AG20443 (cell line): ENCODE measurements at places on chromosomes 16 and 17.
A peak's percentile ranks its signal among the peaks of the same experiment; 100 is the strongest.

DNA sequence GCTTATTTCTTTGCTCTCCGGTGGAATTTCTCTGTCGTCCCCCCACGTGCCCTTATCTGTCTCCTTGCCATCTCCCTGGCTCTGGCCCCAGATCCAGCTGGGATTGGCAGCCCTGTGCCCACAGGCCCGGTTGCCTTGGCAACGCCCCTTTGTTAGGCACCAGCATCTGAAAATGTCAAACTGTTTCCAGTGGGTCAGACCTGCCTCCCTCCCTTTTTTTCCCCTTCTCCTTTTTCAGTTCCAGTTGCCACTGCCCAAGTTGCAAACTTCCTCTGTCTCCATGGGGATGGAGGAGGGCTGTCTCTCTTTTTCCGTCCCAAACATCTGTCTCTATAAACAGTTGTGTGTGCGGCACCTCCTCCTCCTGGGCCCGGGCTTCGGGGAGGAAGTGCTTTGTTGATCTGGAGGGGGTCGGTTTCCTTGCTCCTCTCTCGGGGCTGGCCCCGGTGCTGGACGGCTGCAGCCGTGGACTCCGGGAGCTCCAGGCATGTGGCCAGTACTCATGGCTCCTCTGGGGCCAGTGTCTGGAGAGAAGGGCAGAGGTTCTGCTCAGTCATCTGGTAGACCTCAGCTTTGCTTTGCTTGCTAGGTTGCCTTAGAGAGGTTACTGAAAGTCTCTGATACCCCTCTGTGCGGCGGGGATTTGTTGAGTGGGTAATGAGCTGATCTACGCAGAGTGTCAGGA lies 35.3 kb downstream of the SOCS3 start:
- peak; percentile 78 for DNase-seq

- peak; percentile 35 for DNase-seq
Observed at GRCh38 chr17:51860954-51861561, 297.5 kb downstream of the CA10 start.

DNA sequence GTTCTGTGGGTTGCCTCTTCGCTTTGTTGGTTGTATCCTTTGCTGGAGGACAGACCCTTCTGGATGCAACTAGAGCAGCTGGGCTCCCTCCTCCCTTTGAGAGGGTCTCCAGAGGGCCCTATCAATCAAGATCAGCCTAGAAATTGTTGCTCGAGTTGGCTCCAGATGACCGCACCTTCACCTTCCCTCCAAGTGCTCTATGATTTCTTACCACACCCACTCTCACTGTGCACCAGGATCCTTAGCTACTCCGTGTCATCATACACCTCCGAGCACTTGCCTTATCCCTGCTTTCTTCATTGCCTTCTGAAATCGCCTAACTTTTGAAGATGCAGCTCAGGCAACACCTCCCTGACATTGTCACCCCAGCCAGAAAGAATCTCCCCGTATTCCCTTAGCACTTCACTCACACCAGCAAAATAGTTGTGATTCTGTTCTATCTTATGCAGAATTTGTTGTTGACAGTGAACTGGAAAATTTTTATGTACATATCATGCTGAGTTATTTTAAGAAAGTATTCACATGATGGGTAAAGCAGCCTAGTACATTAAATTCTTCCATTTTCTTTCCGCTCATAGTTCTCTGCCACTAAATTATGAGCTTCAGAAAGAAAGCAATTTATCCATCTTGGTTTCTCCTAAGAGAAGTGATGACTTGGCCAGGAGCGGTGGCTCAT lies 52.9 kb downstream of the ABAT start:
- DNase-seq, result no peak

- DNase-seq, result peak; percentile 35
Observed at GRCh38 chr17:67509390-67510287, 132.6 kb downstream of the PITPNC1 start.

DNA sequence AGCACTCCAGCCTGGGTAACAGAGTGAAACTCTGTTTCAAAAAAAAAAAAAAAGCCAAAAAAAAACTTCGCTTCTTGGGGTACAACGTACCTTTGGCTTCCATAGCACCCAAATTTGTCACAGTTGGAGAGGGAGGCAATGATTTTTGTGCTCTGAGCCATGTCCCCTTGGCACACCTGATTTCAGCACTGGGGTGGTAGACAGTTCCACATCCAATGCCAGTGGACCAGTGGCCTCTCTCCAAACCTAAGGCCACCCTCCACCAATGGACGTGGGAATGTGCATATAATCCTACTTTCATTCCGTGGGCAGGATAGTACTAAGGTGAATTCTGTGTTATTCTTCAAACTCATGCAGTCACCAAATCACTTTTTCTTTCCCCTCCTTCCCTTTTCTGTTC lies 47.5 kb downstream of the SALL1 start:
- no peak for DNase-seq

DNA sequence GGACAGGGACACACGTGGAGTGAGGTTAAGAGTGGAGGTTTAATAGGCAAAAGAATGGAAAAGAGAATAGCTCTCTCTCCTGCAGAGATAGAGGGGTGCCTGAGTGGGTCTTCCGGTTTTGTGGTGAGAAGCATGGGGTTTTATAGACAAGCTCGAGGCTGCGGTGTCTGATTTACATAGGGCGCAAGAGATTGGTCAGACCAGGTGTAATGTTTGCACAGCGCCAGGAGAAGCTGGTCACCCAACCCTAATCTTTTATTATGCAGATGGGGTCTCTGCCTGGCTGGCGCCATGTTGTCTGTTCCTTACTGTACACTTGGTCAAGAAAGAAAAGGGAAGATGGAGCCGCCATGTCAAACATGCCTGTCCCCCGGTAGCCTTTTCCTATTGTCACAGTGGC lies 44.5 kb upstream of the MLYCD start:
- DNase-seq, result no peak

DNA sequence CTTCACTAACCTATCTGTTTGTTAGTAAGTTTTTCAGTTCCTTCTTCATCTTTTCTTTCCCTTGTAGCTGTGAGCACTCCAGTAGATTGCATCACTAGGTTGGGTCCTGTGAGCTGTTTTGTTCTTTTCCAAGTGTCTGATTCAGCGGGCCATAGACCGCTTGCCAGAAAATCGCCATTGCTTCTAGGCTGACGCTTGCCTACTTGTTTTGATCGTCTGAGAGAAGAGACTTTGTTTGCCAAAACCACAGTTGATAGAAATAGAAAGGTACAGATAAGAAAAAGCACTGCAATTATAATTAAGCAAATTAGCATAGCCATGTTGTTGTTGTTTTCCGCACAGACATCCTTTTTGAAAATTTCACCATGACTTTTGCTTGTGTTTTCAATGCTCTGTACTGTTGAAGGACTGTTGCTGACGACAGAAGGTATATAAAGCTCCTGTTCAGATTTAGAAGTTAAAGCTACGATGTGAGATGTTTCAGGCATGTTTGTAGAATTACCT lies 3.1 kb downstream of the EVI2A start:
- DNase-seq, result peak; percentile 76

DNA sequence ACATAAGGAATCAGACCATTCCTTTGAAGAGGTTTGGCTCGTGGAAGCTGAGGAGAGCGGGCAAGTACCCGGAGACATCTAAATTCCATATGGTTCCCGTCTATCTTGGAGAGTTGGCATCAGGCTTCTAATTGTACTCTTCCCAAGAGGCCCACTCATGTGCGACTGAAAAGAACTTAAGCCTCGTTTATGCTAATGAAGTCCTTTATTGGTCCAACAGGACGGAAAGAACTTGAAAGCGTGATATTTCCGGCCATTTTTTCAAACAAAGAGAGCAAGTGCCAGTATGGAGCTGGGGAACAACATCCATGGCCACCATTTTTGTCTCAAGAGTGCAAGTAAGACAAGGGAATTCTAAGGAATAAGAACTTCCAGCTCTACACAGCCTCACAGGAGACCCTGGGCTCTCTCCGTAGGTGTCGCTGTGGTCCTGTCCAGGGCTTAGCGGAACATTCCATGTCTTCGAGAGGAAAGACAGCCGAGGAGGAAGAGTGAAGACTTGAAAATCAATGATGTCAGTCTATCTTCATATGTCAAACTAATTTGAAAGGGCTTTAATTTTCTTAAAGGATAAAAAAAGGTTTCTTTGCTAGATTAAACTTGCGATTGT lies 566.0 kb upstream of the PSMD7 start:
- no peak for DNase-seq

GRCh38 chr17:1630662-1631061 lies 2.0 kb upstream of the SLC43A2 start:
- no peak for DNase-seq

DNA sequence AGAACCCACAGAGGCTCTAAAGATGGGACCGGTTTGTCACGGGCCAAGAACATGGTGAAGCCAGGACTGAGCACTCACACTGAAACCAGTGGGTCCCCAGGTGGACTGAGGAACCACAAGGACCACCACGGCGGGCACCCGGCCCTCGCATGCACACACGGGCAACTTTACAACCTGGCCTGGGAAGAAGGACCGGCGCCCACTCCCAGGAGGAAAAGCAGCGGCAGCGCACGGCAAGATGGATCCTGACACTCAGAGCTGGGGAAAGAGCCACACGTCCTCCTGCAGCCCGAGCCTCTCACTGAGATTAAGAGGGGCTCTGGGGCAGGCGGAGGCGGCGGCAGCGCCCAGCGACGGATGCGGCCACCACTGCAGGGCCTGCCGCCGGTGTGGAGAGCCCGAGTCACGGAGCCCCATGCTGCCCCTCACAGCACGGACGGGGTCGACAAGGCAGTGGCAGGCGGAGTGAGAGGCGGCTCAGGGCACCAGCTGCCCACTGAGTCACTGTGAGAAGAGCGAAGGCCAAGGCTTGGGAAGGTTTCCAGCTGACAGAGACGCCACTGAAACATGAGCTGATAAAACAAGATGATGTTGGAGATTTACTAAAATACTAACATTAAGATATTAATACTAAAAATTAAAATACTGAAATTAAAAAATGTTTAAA lies 118.3 kb downstream of the ANKRD11 start:
- DNase-seq, result no peak

DNA sequence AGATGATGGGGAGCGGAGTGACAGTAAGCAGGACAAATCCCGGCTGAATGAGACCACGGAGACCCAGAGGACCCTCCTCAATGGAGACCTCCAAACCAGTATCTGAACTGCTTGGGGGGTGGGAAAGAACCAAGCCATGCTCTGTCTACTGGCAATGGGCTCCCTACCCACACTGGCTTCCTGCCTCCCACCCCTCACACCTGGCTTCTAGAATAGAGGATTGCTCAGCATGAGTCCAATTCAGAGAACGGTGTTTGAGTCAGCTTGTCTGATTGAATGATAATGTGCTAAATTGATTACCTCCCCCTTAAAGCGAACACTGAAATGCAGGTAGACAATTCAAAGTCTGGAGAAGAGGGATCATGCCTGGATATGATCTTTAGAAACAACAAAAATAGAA lies 5.5 kb downstream of the SSTR2 start:
- DNase-seq, result no peak

DNA sequence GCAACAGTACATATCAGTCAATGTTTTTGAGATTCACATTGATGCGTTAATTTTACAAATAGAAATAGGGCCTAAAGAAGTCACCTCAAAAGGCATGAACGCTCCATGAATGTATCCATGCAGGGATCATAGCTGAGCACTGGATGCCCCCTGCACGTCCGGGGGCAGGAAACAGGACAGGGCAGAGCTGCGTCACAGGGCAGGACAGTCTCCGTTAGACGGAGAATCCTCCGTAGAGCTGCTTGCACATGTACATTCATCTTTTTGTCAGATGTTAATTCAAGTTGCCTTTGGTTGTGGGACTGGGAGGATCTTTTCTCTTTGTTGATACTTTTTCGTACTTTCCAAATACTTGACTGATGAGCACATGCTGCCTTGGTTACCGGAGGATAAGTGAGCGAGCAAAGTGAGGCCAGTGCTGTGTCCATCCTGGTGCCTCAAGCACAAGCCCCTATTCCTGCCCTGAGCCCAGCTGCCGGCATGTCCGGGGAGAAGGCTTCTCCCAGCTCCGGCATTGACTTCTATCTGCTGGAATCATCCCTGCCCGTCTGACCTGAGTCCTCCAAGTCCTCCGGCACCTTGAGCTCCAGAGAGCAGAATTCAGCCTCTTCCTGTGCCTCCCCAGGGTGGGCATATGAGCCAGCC lies 15.0 kb downstream of the GAA start:
- DNase-seq, result no peak

DNA sequence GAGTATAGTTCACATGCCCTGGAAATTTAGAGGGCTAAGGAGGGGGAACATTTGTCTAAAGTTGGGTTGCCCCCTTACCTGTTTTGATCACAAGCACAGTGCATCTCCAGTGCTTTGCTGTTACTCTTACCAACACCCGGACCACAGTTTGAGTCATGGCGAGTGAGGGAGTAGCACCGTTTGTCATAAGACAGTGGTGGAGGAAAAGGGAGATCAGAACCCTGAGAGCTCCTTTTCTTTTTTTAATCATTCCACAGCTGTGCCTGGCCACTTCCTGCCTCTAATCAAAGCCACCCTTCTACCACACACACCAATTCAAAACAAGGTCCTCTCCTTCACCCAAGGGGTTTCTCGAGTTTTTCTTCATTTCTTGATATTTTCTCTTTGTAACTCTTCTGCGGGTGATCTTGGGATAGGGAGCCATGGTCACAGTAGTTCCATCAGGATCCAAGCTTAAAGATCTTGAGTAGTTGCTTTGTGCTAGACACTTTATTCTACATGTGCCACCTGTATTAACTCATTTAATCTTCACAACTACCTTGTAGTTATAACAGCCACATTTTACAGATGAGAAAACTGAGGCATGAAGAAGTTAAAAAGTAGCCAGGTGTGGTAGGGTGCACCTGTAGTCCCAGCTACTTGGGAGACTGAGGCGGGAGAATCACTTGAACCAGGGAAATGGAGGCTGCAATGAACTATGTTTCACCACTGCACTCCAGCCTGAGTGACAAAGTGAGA lies 5.0 kb upstream of the MYL4 start:
- DNase-seq, result peak; percentile 45

- no peak for DNase-seq
Observed at GRCh38 chr17:17469996-17470395, 6.8 kb upstream of the MED9 start.

DNA sequence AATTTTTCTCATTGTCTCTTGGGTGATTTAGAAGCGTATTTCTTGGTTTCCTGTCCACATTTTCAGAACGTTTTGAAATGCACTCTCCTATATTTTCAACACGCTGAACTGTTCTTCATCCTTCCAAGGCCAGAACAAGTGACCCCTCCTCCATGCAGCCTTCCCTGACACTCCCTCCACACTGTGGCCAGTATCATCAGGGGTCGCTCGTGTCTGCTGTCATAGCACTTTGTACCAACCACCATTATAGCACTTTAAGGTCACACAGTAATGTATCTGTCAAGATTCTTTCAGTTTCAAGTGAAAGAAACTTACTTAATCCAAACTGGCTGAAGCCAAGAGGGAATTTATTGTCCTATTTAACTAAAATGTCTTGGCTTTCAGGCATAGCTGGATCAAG lies 17.5 kb upstream of the IL21R start:
- DNase-seq, result no peak
